Cortex of kidney (tissue), 1 donor: ENCODE measurements at places on chromosomes 16 and 17.

DNA sequence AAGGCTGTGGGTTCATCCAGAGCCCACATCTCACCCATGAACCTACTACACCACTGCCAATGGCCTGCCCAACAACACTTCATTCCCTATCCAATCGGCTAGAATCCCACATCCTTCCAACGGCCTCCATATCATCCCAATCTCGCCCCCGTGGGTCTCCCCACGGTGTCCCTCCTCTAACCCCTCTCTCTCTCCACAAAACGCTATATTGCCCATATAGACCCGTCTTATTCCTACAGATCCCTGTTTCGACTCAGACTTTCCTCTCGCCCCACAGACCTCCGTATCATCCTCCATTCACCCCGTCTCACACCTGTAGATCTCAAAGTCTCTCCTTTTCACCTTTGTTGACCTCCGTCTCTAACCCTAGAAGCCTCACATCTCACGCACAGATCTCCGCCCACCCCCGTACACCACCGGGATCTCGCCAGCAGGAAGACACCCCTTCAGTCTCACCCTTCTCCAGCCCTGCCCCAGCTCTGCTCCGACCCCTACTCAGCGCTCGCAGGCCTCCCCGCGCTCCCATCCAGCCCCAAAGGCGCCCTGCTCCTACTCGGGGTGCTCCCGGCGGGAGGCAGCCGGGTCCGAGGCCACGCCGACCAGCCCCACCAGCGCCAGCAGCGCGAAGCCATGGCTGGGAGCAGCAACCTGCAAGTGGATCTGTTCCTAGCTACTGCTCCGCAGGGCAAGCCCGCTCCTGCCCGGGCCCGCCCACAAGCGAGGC, at the start of gene FDXR:
Gene FDXR (minus strand): TSS at position 682 of the 724 bp plus-strand sequence. CDS start 50 bp downstream, at position 632.
- DNase-seq: no peak

DNA sequence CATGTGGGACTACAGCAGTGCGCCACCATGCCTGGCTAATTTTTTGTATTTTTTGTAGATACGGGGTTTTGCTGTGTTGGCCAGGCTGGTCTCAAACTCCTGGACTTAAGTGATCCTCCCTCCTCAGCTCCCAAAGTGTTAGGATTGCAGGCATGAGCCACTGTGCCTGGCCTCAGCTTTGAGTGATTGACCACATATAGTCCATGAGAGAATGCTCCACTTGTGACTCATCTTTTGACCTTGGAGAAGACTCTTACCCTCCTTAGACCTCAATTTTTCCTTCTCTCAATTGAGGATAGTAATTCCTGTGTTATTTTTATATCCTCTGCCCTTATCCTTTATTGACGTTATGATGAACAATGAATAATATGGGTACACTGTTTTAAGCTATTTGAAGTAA, 30.9 kb upstream of the DUSP14 start:
- no peak for DNase-seq

DNA sequence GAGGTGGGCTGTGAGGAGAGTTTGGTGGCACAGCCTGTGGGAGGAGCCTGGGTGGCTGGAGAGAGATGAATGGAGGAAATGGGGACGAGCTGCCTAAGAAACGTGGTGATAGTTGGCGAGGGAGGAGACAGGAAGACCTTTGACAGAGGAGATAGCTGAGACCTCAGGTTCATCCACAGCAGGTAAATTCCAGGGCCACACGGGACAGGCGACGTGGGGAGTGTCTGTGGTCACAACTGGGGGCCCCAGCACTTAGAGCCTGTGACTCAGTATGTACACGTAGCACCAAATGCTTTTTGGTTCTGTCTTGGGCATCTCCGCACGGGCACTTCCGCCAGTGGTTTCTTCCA, 7.7 kb downstream of the MINK1 start:
- DNase-seq: no peak

- no peak for DNase-seq
Measured at GRCh38 chr17:79919862-79920720, 80.9 kb upstream of the CBX4 start.

GRCh38 chr16:59411961-59412841, 678.1 kb upstream of the GOT2 start:
- no peak for DNase-seq

DNA sequence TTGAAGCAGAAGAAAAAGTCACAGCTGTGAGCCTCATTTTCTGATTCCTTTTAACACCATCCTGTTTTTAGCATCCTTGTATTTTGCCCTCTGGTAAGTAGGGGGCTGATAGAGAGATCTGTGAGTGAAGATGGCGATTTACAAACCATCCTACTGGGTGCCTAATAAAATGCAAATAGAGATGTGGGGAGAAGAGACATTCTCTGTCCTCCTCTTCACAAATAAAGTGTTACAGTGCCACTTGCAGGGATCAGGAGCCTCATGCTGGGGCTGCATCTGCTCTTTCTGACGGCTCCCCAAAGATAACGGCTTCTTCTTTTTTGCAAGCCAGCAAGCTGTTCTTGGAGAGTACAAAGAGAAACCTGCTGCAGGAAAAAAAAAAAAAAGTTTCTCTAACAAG, 418.6 kb downstream of the TOX3 start:
- DNase-seq: no peak

DNA sequence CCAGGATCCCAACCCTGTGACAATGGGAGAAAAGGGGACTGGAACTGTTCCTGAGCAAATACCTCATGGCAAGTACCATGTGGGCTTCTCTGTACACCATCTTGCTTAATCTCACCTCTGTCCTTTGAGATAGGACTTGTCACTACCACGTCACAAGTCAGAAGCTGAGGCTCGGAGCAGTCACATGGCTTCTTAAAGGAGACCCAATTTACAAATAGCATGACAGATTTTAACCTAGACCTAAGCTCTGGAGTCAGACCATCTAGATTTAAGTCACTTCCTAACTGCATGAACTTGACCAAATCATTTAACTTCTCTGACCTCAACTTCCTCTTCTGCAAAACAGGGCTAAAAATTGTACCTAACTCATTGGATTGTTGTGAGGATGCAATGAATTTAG, 36.0 kb upstream of the CCL1 start:
- no peak for DNase-seq
